ENCODE measurements at places on chromosomes 6 and 20. TPM values are rescaled to one million over a fixed set of nuclear protein-coding genes. Genes with fewer than 3 reads are reported as not detected.

GRCh38 chr6:20583444-20583800 is 49.2 kb downstream of the CDKAL1 start:
- no peak for DNase-seq

GRCh38 chr6:134287859-134288537 is 29.9 kb downstream of the SGK1 start:
- no peak for DNase-seq

GRCh38 chr6:5569491-5569890 is 308.2 kb downstream of the FARS2 start:
- DNase-seq: peak; percentile 44

DNA sequence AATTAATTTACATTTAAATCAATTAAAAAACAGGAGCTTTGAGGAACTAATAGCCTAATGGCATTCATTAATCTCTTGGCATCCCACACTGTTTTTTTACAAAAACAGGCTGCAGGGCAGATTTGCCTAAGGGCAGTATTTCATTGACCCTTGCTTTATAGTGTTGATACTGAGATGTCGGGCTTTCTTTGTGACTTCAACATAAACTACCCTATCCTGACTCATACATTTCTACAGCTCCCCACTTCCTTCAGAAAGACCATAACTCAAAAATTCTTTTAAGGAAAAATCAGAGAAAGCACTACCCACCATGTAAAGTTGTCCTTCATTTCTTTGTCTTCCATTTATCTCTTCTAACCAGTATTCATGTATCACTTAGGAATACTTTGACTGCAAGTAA is 92.2 kb upstream of the NT5E start:
- peak; percentile 49 for DNase-seq

DNA sequence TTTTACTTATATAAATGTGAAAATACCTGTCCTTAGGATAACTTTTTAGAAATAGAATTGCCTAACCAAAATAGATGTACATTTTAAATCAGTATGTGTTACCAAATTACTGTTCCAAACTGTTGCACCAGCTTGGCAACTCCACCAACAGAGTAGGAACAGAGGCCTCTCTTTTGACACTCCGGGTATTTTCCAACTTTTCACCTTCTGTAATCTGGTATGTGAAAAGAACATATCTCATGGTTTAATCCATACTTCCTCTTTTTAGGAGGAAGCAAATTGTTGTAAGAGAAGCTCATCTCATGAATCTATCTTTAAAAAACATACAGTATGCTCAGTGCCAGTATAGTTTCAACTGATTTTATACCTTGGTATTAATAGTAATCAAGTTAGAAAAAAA is 24.9 kb downstream of the RNF144B start:
- no peak for DNase-seq

- DNase-seq: no peak
These were observed 10.6 kb upstream of the DLK2 start for GRCh38 chr6:43465948-43466347.

- peak; percentile 82 for DNase-seq
These were observed 6.7 kb downstream of the PSMA7 start for GRCh38 chr20:62136283-62137091.

GRCh38 chr6:12137480-12137879 is 125.4 kb downstream of the HIVEP1 start:
- DNase-seq: peak; percentile 78

- DNase-seq: no peak
These were observed 50.3 kb downstream of the MYB start for GRCh38 chr6:135231469-135231844.

GRCh38 chr6:38739532-38739931 is 24.4 kb downstream of the DNAH8 start:
- peak; percentile 32 for DNase-seq

DNA sequence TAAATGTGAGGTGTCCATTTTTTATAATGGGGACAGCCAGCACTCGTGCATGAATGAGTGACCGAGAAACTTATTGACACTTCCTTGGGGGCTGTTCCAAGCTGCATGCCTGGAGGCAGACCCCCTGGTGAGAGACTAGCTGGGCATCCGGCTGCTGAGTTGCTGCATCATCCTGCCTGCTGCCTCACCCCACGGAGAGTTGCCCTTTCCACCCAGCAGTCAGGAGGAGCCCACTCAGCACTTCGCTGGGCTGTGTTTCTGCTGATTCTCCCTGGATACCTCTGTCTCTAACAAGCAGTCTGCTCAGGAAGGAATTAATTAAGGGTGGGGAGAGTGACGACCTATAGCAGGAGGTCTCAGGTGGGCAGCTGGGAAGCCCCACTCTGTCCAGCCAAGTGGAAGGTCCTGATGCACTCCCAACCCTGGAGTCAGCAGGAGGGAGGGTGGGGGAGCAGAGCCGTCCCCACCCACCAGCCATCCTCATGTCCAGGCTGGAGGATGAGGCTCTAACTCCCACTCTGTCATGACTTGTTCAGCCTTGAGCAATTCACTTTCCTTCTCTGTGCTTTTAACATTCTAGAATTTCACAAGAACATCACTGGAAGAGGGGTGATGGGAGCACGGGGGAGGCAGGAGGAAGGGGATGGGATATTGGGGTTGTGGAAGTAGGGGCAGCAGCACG is 177.3 kb downstream of the LRFN2 start:
- DNase-seq: no peak

DNA sequence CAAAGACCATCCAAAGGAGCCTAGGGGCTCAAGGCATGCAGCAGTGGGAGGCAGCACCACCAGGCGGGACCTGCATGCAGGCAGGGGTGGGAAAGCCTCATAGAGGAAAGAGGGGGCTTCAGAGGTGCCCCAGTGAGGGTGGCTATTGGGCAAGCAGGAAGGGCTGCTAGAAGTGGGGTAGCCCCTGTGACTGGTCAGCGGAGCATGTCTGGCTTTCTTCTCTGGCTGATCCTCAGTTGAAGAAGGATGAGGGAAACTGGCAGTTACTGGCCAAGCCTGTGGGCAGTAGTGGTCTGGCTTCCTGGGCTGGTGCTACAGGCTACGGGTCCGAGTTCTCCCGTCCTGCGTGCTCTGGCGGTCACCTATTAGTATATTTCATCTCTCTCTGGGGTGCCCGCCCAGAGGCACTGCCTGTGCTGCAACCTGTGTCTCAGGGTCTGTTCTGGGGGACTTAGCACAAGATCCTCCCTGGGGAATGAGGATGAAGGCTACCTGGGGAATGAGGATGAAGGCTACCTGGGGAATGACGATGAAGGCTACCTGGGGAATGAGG is 35.9 kb upstream of the CST7 start:
- no peak for DNase-seq

DNA sequence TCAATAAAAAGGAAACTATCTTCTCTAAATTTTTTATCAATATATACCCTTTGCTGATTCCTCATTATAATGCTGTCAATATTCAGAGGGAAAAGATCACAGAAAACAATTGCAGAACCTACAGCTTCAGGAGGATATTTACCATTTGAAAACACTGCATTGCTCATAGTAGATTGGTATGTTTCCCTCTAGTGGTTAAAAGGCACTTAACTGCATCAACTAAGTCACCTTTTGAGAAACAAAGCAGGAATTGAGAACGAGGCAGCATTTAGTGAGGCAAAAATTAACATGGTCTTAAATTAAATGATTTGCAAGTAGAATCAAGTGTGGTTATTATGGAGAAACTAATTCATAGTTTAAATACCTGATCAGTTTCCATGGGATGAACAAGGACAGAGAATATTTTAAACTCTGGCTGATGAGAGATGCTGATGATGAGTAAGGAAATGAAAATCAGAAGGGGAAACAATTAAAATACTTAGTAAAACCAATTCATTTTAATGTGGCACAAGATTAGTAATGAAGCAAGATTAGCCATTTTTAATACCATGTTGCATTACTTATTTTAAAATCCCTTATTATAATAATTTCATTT is 642.1 kb downstream of the EPHA7 start:
- peak; percentile 52 for DNase-seq

GRCh38 chr6:112636650-112637262 is 289.6 kb downstream of the RFPL4B start:
- DNase-seq: peak; percentile 15

GRCh38 chr20:13286052-13286451 is 65.0 kb downstream of the ISM1 start:
- DNase-seq: no peak

- no peak for DNase-seq
These were observed 75.0 kb downstream of the CEP57L1 start for GRCh38 chr6:109170333-109170732.

DNA sequence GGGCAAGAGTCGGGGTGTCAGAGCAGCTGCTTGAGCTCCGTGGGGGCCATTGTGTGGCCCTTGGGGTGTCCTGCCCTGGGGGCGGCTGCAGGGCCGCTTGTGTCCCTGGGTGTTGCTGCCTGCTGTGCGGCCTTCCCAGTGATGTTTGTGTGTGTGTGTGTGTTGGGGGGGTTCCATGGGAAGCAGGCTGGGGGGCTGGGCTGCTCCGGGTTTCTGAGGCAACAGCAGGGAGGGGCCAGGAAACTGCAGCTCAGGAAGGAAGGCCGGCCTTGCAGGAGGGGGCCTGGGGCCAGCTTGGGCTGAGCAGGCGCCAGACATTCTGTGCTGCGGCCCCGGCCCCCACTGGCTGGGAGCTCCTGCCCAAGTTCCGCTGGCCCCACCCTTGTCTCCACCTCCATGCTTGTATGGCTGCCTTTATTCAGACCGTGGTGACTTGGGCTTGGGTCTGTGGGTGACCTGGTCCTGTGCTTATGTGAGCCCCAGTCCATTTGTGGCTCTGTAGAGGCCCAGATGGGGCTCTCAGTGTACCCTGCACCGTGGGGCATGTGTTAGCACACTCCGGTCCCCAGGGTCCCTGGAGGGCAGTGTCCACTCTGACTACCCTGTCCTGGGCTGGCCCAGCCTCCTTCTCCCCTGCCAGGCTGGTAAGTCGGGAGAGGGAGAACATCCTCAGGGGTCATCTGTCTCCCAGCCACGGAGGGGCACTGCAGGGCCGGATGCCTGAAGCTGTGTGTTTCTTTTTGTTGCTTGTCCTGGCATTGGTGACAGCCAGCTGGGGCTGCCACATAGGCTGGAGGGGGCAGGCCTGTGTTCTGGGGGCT is 4.6 kb upstream of the SOX18 start:
- peak; percentile 37 for DNase-seq

DNA sequence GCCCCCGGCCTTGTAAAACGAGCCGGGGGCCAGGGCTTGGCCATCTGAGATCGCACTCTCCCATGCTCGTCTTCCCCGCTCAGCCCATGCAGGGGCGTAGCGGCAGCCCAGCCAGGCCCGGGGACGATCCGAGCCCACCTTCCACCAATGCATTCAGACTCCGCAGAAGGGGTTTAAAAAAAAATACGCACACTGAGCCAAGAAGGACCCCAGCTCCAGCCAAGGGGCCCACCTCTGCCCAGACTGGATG is 320 bp downstream of the GSTA4 start:
- no peak for DNase-seq

GRCh38 chr6:44075647-44076355 is 51.5 kb downstream of the MRPL14 start:
- DNase-seq: no peak

GRCh38 chr6:101595276-101595675 is 201.8 kb downstream of the GRIK2 start:
- DNase-seq: no peak

DNA sequence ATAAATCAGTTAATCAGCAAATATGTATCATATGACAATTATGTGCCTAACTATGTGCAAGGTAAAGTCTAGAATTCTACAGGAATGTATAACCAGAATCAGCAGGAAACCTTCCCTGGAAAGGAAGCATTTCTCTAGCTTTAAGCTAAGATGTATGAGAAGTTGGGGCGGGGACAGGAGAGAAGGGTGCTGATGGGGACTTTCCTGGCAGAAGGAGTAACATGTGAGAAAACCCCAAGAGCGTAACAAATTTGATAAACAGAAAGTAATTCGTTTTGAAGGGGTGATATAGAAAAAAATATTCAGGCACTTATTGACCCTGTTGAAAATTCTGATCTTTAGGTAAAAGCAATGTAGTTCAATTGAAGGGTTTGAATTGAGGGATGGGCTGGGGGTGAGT is 226.1 kb downstream of the KHDRBS2 start:
- DNase-seq: no peak

DNA sequence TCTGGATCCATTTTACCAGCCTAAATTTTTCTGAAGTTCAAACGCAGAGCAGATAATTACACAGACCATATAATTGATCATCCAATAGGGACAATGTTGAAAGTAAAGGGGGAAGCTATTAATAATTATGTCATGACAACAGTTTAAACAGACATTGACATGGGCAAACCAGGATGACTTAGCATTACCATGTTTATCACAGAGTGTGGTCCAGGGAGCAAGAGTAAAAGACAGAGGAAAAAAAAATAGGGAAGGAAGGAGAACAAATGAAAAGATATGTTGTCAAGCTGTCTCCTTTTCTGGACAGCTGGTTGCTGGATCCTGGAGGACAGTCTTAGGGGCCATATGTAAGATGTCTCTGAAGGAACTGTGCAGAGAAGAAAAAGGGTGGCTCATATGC is 69.4 kb upstream of the FBXL4 start:
- DNase-seq: no peak

GRCh38 chr20:32495217-32495565 is 89.9 kb downstream of the NOL4L start:
- no peak for DNase-seq

DNA sequence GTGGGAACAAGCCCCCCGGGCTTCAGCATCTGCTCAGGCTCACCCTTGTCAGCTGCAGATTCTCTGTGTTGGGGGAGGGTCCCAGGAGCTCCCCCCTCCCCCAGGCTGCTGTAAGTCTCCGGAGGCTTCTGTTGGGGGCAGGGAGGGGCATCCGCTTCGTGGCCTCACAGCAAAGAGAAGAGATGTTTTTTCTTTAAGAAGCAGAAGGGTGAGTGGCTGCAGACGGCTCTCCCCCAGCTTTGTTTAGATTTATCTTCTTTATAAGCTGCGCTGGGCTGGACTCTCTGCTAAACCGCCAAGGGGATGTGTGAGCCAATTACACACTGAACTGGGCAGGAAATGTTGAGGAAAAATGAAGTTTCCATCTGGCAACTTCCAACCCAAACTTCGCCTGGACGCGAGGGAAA is 48.7 kb upstream of the GATA5 start:
- no peak for DNase-seq

DNA sequence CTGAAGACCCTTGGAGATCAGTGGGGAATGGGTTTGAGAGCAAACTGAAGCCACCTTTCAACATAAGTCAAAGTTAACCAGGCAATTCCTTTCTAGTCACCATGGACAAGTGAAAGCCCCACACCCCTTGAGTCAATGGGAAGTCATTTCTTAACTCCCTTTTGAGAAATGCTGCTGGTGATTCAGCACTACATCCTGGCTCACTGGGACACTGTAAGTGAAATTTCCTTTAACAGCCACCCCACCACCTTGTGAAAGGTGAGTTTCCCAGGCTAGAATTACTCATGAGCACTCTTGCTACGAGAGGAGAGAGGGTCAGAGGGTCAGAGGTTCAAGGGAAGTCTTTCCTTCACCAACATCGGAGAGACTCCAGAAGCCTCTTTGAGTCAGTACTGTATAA is 93.3 kb upstream of the MARCKS start:
- peak; percentile 89 for DNase-seq

GRCh38 chr20:34546751-34547181 is 11.8 kb upstream of the MAP1LC3A start:
- no peak for DNase-seq

The SLPI gene
- total RNA-seq: 207 TPM

The MMP24OS gene
- 22.7 TPM for total RNA-seq

The INSM1 gene
- total RNA-seq: 0.04 TPM

The MYBL2 gene
- total RNA-seq: 103 TPM

The CCDC28A gene
- 8.5 TPM for total RNA-seq

The ERVFRD-1 gene
- not detected for total RNA-seq

The WFDC9 gene
- total RNA-seq: not detected

The SLC17A4 gene
- total RNA-seq: not detected

The TPMT gene
- 19.8 TPM for total RNA-seq

The LTB gene
- total RNA-seq: 1.5 TPM

The MCHR2 gene
- not detected for total RNA-seq

The NKX2-2 gene
- total RNA-seq: not detected

All from PC-3 (cell line).